ENCODE measurements at places on chromosomes 7 and 10.

DNA sequence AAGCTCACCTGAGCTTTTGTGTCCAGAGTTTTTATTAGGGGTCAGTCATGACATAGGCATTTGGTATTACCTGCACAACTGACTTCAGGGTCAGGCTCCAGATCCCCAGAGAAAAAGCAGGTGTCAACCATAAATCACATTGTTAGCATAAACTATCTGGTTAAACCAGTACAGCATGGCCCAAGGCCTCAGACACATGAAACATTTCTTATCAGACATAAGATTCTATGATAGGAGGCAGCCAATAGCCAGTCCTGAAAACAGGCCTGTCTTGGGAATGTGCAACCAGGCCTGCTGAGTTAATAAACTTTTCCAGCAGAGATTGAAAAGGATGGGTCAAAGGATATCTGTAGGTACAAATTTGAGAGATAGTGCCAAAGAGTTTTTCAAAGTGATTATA lies 116.1 kb downstream of the TPST1 start:
- DNase-seq, result no peak

DNA sequence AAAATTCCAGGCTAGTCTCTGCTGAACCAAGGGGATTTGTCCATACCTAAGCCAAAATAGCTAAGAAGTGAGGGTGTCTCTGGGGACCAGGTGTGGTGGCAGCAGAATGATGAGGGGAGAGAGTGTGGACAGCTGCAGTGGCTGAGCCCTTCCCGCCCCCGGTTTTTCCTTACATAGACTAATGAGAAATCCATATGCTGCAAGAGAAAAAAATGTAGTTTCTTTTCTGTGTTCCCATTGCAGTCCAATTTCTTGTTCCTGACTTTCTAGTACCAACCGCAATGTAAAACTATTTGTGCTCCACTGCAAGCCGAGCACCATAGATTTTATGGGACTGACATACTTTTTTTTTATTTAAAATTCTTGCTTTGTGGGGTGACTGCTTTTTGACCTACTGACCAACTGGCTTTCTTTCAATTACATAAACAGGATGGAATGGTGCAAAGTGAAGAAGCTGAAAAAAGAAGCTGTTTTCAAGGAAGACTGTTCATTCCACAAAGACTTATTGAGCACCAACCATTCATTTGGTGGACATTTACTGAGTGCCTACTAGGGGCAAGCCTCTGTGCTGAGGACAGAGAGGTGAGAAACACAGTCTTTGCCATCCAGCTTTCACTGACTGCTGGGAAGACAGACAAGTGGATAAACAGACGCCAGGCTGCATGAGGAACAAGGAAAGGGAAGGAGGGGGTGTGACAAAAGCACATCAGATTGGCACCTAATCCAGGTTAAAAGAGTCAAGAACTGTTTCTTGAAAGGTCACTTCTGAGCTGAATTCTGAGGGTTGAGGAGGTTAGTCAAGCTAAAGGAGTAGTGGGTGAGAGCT lies 9.8 kb downstream of the CEP41 start:
- no peak for DNase-seq

DNA sequence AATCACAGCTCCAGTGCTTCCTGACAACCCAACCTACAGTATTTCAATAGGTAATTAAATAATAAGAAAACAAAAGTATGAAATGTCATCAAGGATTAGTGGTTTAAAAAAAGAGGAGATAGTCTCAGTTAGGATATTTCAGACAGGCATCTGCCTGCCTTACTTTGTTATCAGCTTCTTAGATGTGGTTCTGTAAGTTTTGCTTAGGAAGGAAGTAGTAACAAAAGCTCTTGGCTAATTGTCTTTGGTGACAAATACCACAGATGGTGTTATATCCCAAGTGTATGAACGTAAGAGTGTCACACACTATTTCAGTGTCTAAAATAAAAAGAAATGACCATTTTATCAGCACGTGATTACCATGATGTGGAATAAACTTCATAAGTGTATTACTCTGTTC lies 9.8 kb upstream of the ACTA2 start:
- DNase-seq, result no peak

DNA sequence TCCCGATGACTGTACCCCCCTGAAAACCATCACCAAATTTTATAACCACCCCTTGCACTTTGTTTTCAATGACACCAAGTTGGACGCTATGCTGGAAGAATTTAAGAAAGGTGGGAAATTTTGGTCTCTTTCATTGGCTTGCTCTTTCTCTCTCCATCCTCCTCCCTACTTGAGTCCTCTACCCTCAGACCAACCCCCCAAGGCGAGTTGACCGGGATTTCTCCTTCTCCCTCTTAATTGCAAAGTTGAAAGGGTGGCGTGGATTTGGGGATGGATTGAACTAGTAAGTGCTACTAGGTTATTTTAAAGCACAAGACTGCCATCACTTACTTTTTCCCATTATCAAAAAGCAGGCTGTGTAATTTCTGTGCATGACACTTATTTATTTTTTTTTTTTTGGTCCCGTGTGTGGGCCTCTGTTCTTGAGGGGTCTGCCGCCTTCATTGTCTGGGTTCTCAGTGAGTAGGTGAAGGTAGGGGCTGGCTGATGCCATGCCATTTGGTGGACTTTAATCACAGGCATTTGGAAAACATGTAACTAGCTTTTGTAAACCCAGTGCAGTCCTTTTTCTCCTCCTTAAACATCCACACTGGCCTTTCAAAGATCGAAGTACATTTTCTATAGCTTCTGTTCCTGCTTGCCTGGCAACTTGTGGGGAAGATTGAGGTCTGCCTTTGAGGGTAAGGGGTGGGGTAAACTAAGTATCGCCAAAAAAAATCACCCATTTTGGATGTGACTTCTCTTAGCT lies 2.1 kb downstream of the CNNM2 start:
- DNase-seq, result no peak

GRCh38 chr7:43753843-43754242 lies 4.6 kb upstream of the BLVRA start:
- no peak for DNase-seq

- no peak for DNase-seq
These were observed 45.9 kb downstream of the INPP5A start for GRCh38 chr10:132583456-132583855.

DNA sequence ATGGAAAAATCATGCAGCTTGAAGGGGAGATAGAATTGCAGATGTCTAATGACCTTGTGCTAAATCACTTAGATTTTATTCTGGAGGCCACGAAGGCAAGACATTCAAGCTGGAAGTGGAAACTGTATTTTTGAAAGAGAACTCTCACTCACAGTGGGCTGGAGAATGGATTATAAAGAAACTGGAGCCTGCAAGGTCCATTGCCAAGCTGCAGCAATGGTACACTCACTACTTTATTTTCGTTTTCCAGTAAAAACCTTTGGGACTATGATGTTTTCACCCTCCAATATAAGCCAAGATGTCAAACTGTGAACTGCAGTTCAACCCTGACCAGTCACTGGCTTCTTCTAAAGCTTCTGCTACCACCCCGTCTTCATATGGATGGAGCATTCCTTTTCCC lies 62.0 kb downstream of the SKIDA1 start:
- no peak for DNase-seq

GRCh38 chr10:31090894-31091607 lies 59.4 kb upstream of the ZNF438 start:
- DNase-seq, result no peak

DNA sequence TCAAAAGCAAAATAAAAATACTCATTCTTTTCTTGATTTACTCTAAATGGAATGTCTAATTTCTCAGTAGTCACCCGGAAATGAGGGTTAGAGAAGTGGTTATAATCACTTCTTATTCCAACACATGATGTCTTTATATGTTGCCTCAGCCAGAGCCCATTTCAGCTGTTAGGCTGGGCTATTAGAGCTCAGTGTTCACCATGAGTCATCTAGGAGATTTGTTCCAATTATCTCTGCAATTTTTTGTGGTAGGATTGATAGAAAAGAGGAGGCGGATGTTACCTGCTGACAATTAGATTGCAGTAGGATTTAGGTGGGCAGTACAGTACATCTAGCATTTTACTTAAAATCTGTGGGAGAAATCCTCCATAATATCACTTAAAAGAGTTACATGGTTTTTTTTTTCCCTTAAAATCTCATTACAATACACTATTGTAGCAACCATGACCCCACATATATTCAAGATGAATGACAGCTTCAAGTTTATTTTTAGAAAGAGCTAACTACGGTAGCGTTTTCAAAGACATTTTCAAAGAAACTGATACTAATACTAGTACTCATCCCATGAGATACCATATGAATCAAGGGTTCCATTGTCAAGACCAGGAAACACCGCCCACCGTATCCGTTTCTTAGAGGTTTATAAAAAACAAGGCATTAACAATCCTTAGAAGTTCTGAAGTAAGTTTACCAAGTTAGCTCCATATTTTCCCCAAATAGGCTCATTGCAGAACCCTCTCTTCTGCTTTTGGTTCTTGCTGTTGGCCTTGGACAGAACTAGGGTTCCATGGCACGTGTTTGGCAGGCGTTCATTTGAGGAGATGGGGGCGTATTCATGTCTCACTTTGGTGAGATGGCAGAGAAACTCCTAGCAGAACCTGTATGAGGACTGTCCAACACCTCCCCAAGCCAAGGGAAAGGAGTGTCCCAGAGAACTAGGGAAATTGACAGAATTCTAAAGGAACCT lies 10.4 kb downstream of the CPA2 start:
- DNase-seq, result no peak

DNA sequence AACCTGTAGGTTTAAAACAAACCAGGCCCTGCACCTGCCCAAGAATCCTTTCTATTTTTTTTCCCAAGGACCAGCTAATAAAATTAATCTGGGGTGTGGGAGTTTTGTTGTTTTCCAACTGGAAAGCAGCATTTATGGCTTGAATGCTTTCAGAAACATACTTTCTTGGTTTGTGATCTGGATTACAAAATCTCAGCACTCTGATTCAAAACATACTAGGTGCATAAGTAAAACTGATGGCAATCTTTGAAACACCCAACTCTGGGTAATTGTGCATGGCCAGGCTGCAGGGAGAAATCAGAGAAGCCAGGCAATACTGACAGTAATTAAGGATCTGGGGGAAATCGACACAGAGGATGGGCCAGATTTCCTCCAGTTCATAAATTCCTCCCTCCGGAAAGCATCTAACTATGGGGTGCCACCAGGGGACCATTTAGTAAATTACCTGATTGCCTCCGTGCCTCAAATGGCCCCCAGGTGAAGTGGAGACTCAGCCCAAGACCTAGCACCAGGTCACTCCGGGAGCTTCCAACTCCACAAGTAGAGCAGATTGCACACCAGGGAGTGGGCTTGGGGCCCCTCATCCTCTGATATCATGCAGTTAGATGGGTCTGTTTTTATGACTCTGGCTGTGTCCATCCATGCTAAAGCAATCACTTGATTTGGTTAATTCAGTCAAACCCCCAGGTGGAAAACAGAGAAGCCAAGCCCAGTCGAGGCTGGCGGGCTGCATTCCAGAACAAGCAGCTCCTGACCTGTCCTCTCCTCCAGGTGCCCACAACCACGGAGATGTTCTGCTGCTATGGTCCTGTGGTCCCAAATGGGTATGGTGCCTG lies 15.2 kb upstream of the C10orf53 start:
- no peak for DNase-seq

- no peak for DNase-seq
These were observed 10.2 kb downstream of the APBB1IP start for GRCh38 chr10:26448292-26448691.

GRCh38 chr10:83214136-83214535 lies 925.2 kb upstream of the GHITM start:
- DNase-seq, result no peak

- DNase-seq, result no peak
These were observed 229.3 kb upstream of the CTBP2 start for GRCh38 chr10:125389648-125390047.

DNA sequence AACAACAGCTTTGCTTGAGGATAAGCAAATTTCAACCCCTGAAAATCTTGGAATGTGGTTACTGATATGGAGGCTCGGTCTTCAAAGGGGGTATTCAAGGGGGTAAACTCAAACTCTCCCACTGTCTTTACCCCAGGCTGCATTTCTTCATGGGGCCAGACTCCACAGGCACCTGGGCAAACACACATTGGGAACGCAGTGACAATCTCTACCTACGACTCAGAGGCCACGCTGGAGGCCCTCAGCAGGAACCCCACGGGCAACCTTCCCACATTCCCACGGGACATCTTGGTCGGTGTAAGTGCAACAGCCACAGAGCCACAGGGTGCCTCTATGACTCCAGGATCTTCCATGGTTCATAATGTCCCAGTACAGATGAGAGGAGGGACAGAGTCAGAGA lies 2.2 kb upstream of the INSIG1 start:
- DNase-seq, result no peak

GRCh38 chr10:50946991-50947781 lies 61.8 kb upstream of the A1CF start:
- no peak for DNase-seq

DNA sequence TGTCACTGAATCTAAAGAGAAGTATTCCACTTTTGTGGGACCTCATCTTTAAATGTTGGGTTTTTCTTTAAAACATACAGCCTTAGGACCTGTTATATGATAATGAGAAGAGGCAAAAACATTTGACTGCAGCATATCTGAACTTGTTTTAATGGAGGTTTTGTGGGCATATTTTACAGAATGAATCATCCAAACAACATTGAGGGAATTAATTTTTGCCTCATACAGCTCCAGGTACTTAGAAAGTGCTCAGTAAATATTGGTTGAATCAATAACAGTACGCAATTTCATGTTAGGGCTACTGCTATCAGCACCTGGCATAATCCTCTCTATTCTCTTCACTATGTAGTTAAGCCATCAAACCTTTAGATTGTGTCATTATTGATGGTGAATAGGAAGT lies 115.9 kb downstream of the MALRD1 start:
- no peak for DNase-seq

- DNase-seq, result no peak
These were observed 47.2 kb upstream of the DPYSL4 start for GRCh38 chr10:132139526-132139925.

GRCh38 chr10:13758312-13758711 lies 171.5 kb downstream of the PRPF18 start:
- DNase-seq, result no peak

DNA sequence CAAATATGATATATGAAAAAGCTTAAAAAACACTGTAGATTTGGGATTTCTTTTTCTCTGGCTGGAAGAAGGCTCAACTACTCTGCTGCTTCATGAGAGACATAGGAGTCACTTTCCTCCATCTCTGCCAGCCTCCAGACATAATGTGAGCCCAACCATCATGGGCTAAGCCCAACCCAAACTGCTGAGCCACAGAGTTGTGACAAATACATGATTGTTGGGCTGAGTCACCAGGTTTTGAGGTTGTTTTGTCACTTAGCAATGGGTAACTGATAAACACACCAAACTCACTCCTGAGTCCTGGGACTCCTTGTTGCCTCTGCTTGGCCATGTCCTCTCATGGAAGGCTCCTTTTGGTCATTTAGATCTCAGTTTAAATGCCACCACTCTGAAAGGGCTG lies 381.8 kb upstream of the FZD8 start:
- DNase-seq, result peak; percentile 74

DNA sequence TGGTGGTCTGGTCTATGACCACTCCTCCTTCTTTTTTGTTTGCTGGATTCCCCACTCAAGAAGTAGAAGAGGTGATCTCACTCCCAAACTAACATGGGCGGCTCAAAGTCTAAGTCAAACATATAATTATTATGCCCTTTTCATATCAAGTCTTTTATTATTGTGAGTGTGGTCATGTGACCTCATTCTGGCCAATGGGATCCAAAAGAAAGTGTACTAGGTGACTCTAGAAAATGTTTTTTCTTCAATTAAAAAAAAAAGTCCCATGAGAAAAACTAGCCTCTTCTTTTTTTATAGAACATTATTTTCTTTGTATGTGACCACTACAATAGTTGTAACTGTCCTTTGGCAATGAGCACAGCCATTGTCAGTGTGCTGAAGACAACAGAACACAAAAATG lies 772.7 kb downstream of the KCNMA1 start:
- DNase-seq, result no peak

- DNase-seq, result peak; percentile 40
These were observed 204.4 kb downstream of the CXCL12 start for GRCh38 chr10:44180321-44181168.

Measured in amniotic stem cell (primary cell).